ENCODE measurements at places on chromosomes 6 and 20. TPM values are rescaled to one million over a fixed set of nuclear protein-coding genes. Genes with fewer than 3 reads are reported as not detected.

- no peak for DNase-seq
These were observed 102.2 kb downstream of the SOD2 start for GRCh38 chr6:159590835-159591234.

- peak; percentile 50 for DNase-seq
These were observed at the start of gene UCKL1 for GRCh38 chr20:63955827-63956663. Gene UCKL1, minus strand, starts transcription at chr20:63956416. Its CDS starts 44 bp downstream, at chr20:63956372.

GRCh38 chr20:24894488-24894887, 54.6 kb upstream of the CST7 start:
- DNase-seq, result no peak

Gene CD93
- polyA plus RNA-seq, result not detected

DNA sequence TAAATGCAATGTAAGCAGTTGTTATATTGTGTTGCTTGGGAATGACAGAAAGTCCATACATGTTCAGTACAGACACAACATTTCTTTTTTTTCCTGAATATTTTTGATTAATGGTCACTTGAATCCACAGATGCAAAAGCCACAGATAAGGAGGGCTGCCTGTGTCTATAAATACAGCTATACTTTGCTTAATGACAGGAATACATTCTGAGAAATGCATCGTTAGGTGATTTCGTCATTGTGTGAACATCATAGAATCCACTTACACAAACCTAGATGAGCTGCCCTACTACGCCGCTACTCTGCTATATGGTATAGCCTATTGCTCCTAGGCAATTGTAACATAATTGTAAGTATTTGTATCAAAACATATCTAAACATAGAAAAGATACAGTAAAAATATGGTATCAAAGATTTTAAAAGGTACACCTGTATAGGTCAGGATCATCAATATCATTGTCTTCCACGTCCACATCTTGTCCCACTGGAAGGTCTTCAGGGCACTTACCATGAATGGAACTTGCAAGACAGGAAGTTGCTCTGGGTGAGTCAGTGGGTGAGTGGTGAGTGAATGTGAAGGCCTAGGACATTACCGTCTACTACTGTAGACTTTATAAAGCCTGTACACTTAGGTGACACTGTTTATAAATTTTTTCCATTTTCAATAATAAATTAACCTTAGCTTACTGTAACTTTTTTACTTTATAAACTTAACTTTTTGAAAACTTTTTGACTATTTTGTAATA, 27.9 kb upstream of the POPDC3 start:
- no peak for DNase-seq

GRCh38 chr6:103396768-103397167, 1463.0 kb downstream of the HACE1 start:
- no peak for DNase-seq

GRCh38 chr20:44234566-44235317, 12.4 kb upstream of the GDAP1L1 start:
- no peak for DNase-seq

- no peak for DNase-seq
These were observed 16.8 kb downstream of the SFT2D1 start for GRCh38 chr6:166325383-166326042.

Gene PI3
- polyA plus RNA-seq, result not detected

Gene DLK2
- 2.1 TPM for polyA plus RNA-seq

Gene PRDM1
- polyA plus RNA-seq, result 5.2 TPM

- no peak for DNase-seq
These were observed 61.5 kb downstream of the TFAP2C start for GRCh38 chr20:56690531-56691175.

DNA sequence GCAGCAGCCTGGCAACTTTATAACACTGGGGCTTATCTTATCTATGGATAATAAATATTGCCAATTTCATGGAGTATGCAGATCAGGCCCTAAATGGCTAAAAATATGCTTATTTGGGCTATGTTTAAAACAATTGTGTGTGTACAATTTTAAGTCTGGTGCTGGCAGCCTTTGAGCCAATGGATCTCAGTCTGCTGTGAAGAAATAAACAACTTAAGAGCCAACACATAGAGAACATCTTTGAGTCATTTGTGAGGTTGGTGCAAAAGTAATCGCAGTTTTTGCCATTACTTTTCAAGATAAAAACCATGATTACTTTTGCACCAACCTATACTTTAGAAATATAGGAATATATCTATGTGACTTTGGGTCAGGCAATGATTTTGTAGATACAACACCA, 129.1 kb upstream of the CARMIL1 start:
- DNase-seq, result no peak

DNA sequence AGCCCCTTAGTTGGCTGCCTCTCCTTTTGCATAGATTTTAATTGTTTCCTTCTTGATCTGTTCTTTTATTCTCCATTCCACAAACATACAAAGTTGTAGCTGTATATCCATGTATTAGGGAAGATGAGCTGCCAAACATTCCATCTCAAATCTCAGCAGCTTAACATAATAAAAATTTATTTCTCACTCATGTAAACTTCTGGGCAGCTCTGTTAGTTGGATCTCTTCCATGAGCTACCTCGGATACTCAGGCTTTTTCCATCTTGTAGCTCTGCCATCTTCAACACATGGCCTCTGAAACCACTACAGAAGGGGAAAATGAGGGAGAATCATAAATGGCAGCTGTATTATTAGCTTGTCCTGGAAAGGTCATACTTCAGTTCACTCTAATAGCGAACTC, 149.4 kb upstream of the BMP2 start:
- no peak for DNase-seq

DNA sequence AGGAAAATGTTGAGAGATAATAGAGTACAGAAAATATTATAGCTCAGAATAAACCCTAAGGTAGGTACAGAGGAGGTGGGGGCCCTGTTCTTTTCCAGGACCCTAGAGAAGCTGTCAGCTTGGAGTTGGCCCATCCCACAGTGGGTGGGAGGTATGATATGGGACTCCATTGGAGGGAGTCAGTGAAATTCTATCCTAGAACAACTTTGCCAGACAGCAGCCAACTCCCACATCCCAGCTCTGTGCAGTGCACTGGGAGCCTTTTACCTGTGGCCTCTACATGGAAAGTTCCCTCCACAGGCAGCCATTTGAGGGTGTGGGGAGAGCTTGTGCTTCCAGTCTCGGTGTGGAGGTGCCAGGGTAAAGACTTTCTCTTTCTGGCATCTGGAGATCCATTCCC, 36.8 kb upstream of the CLIC5 start:
- no peak for DNase-seq

Gene GJA1
- polyA plus RNA-seq, result 306 TPM

Gene FAM209A
- 0.09 TPM for polyA plus RNA-seq

- no peak for DNase-seq
These were observed 75.4 kb downstream of the GRM4 start for GRCh38 chr6:34070315-34071135.

DNA sequence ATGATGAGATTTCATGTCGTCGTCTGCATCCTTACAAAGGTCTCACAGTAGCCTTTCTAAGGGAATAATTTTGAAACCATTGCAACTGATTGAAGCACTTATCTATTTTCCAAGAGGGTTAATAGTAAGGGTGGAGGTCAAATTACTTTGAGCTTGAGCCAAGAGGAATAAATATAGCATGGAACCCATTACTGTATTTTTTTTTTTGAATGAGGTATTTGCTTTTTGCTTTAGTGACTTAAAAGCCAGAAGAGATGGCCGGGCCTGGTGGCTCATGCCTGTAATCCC, 78.3 kb downstream of the SCAND1 start:
- no peak for DNase-seq

Gene MOG
- polyA plus RNA-seq, result not detected

Gene CLVS2
- under 0.01 TPM for polyA plus RNA-seq

Gene MROH8
- polyA plus RNA-seq, result 2.7 TPM

DNA sequence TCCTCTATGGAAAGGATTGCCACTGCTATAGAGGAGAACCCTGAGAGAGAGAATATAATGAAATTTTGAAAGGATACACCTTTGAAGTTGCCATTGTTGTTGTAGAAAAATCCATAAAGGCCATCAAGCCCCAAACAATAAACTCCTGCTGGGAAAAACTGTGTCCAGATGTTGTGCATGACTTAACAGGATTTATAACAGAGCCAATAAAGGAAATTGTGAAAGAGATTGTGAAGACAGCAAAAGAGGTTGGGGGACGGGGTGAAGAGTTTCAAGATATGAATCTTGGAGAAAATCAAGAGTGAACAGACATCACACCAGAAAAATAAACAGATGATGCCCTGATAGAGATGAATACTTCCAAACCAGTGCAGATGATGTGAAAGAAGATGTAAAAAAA, 396.4 kb downstream of the BCKDHB start:
- peak; percentile 4 for DNase-seq

DNA sequence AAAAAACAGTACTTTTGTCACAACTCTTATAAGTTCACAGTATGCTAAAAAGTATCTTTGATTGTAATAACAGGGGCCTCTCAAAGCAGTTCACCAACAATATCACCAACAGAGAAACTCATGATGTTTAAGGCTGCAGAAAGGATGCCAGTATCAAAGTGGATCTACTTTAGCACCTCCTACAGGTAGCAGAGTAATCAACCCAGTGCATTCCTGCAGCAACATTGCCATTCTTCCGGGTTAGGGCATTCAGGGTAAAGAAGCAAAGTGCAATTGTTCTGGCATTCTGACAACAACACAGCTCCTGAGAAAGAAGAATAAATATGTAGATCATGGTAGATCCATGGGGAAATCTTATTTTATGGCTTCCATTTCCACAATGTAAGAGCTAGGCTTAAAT, 7.6 kb upstream of the SLC17A4 start:
- no peak for DNase-seq

GRCh38 chr6:155054491-155055250, 59.6 kb downstream of the TIAM2 start:
- no peak for DNase-seq

Gene PTPRA
- 46.2 TPM for polyA plus RNA-seq

- DNase-seq, result no peak
These were observed 183.6 kb downstream of the CLIC5 start for GRCh38 chr6:45832063-45832462.

Gene EBF4
- polyA plus RNA-seq, result 1.9 TPM

GRCh38 chr6:26126394-26127235, 39.4 kb downstream of the HFE start:
- no peak for DNase-seq

Gene SMIM26
- 108 TPM for polyA plus RNA-seq

- DNase-seq, result peak; percentile 34
These were observed 2695.0 kb upstream of the DEFB115 start for GRCh38 chr20:28562510-28562898.

Gene MGME1
- 7.2 TPM for polyA plus RNA-seq

- DNase-seq, result no peak
These were observed 161.0 kb downstream of the MCHR2 start for GRCh38 chr6:99833034-99833433.

DNA sequence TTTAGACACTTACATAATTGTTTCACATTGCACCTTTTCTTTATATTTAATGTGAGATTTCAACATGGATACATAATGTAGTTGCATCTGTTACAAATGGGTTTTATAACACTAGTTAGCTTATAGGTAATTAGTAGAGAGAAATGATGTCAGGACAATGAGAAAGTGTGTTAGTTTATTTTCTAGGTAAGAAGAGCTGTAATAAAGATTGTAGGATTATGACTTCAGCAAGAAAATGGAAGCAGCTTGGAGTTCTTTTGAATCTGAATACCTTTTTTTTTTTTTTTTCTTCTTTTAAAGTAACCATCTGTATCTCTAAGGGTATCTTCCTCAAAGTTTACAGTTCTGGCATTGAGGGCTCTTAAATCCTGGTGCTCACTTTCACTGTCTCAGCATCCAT, 35.3 kb downstream of the CD2AP start:
- no peak for DNase-seq

Gene SPEF1
- 0.07 TPM for polyA plus RNA-seq

DNA sequence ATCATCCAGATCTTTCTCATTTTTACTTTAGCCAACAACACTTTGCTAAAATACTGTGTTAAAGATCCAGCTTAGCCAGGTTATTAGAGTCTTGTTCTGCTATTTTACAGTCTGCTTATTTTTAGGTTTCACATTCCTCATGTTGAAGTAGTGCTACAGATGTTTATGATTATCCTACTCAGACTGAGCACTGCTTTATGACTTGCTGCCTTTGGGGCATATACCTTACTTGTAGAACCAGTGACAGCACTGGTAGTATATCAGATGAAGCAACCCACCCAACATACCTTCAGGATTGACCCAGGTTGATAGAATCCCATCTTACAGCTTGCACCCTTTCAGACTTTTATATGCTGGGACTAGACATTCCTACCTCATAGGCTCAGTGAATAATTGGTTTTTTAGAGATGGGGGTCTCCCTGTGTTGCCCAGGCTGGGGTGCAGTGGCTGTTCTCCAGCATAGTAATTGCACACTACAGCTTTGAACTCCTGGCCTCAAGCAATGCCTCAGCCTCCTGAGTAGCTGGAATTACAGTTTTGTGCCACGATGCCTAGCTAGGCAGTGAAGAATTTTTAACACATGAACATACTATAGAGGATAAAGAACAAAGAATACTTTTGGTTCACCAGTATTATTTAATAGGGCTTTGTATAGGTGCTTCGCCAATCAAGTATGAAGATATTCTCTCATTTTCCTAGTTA, 63.8 kb upstream of the DYNLRB1 start:
- peak; percentile 57 for DNase-seq

Gene DNMT3B
- polyA plus RNA-seq, result 1.3 TPM

- no peak for DNase-seq
These were observed 63.7 kb downstream of the SH3BGRL2 start for GRCh38 chr6:79694623-79695343.

DNA sequence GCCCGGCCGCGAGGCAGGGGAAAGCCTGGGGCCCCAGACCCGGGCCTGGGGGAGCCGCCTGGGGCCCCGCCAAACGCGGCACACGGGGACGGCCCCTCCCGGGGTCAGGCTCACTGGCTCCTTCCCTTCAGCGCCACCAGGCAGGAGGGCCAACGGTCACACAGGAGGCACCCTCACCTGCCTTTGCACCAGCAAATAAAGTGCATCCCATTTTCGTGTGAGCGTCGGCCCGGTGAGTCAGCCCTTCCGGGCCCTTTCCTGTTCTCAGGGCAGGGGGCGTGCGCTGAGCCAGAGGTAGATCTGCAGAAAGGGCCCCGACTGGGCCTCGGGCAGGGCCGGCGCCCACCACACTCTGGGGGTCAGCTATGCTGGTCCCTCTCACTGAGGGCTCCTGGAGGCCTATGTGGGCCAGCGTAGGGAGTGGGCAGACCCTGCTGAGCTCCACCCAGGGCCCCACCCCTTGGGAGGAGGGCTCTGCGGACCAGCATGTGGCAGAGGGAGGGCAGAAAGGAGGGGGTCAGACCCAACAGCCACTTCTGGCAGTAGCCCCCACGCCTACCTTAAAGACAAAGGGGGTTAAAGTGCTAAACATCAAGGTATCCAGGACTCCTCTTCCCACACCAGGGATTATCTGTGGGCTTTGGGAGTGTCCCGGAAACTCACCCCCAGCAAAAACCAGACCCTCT, 931 bp upstream of the UCKL1 start:
- no peak for DNase-seq

- no peak for DNase-seq
These were observed 8.1 kb downstream of the FYN start for GRCh38 chr6:111865049-111865585.
